Uterus (tissue), 4 donors: ENCODE measurements at places on chromosomes 13 and 19.

DNA sequence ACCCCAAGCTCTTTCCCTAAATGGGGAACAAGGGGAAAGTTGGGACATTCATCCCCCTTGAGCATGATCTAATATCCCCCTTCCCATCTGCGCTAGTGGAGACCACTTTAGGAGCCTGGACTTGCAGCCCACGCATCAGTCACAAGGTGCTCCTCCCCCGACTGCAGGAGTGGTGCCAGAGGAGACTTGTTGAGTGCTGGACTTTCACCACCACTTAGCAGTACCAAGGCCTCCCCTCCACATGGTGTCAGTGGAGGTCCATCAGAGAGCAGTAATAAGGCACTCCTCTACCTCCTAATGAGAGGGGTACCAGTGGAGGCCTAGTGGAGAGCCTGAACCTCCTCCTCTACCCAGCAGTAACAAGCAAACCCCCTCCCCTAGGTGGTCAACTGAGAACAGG lies 22.5 kb downstream of the CAB39L start:
- no peak for DNase-seq

- no peak for DNase-seq
Measured at GRCh38 chr13:61725806-61726205, 310.2 kb upstream of the PCDH20 start.

DNA sequence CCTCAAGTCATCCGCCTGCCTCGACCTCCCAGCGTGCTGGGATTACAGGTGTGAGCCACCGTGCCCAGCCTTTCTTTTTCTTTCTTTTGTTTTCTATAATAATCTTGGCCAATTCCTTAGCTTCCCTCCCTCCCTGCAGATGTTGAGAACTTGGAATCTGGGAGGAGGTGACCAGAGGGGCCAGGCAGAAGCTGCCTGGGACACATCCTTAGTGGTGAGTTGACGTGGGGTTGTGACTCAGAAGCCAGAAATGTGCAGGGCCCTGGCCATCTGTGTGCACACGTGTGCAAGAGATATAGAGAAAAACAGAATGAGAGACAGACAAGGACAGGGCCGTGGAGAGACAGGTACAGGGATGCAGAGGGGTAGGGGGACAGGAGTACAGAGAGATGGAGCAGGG lies 154.3 kb downstream of the SIPA1L3 start:
- no peak for DNase-seq

GRCh38 chr13:23902975-23903905 lies 5.9 kb upstream of the C1QTNF9B start:
- no peak for DNase-seq

- no peak for DNase-seq
Measured at GRCh38 chr13:27022571-27023311, 148.9 kb downstream of the USP12 start.

DNA sequence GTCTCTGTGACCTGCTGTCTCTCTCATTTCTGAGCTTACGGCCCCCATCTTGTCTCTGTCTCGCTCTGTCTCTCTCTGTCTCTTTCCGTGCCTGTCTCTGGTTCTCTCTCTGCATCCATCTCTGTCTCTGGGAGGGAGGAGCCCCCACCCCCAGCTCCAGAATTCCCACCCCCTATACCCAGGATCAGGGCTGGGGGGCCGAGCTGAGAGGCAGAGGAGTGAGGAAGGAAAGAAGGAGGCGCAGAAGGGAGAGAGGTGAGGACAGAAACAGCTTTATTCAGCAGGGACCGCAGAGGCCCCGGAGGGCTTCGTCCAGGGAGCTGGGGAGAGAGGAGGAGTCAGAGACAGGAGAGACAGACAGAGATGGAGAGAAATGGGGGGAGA lies 14.0 kb downstream of the JOSD2 start:
- peak; percentile 4 for DNase-seq

GRCh38 chr13:112750570-112750969 lies 60.7 kb downstream of the ATP11A start:
- DNase-seq: no peak

- no peak for DNase-seq
Measured at GRCh38 chr19:52398081-52398441, 412 bp downstream of the ZNF528 start.

DNA sequence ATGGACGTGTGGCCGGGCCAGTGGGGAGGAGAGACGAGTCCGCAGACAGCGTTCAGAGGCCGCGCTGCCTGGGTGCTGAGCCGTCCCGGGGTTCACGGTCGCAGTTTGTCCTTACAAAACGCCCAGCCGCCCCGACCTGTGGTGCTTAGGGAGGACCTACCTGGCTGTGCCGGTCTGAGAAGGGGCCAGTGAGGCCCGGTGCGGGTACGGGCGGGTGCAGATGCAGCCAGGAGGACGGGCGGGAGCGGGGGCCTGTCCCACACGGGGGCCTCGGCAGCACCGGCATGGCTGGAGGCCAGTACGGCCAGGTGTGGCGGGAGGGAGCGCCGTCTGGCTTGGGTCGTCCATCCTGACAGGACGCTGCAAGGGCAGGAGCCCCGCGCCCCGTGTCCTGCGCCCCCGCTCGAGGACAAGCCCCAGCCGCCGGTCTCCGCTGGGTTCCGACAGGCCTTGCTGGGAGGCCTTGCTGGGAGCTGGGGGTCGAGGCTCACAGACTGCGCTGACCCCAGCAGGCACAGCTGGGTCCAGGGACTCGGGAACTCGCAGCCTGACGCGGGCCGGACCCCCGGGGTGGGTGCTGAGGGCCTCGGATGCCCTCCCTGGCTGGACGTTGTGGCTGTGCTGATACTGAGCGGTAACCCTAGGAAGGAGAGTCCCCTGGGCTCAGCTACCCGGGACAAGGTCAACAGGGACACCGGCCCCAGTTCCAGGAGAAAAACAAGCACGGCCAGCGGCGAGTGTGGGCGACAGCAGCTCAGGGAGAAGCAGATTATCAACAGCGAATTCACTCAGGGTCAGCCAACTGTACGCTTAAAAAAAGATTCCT lies 5.3 kb upstream of the PROZ start:
- peak; percentile 57 for DNase-seq

GRCh38 chr19:4113398-4114088 lies 10.4 kb downstream of the MAP2K2 start:
- DNase-seq: no peak

- DNase-seq: no peak
Measured at GRCh38 chr13:95861296-95861695, 184.4 kb downstream of the DNAJC3 start.

DNA sequence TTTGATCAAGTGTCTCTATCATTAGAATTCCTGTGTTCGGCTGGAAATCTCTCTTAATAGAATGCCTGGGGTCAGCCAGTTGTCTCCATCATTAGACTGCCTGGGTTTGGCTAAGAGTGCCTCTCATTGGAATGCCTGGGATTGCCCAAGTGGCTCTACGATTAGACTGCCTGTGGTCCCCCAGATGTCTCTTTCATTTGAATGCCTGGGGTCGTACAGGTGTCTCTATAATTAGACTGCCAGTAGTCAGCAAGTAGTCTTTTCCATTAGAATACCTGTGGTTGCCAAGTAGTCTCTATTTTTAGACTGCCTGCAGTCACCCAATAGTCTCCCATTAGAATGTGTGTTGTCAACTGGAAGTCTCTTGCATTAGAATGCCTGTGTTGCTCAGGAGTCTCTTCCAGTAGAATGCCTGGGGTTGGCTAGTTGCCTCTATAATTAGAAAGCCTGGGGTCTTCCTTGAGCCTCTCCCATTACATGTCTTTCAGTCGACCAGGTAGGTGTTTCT lies 1523.2 kb downstream of the UQCRFS1 start:
- DNase-seq: no peak

- no peak for DNase-seq
Measured at GRCh38 chr13:34571716-34572115, 370.4 kb upstream of the NBEA start.

GRCh38 chr13:79681069-79681468 lies 200.1 kb downstream of the NDFIP2 start:
- DNase-seq: no peak

DNA sequence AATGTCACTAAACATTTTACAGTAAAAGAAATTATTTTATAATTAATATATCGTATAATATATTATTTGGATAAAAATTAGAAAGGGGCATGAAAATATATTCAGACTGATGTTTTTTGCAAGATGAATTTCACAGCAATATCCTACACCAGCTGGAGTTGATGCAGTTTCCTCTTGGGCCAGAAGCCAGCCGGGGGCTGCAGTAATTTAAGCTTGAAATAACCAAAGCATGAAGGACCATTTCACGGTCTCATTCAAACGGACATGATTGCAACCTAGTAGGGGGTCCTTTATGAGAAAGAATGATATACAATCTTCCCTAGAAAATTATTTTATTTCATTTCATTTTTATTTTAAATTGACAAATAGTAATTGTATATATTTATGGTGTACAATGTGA lies 797.2 kb upstream of the PCDH9 start:
- DNase-seq: no peak

DNA sequence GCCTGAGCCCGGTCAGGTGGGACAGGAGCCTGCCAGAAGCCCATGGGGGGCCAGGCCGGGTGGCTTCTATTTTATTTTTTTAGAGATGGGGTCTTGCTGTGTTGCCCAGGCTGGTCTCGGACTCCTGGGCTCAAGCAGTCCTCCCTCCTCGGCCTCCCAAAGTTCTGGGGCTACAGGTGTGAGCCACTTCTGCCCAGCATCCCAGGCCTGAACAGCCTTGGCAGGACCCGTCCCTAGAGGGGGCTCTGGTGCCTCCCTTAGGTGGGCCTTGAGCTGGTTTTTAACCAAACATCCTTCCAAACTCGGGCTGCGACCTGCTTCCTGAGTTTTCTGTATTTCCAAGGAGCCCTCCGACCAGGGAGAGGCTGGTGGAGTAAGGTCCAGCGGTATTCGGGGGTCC lies 10.5 kb downstream of the COMP start:
- DNase-seq: no peak

DNA sequence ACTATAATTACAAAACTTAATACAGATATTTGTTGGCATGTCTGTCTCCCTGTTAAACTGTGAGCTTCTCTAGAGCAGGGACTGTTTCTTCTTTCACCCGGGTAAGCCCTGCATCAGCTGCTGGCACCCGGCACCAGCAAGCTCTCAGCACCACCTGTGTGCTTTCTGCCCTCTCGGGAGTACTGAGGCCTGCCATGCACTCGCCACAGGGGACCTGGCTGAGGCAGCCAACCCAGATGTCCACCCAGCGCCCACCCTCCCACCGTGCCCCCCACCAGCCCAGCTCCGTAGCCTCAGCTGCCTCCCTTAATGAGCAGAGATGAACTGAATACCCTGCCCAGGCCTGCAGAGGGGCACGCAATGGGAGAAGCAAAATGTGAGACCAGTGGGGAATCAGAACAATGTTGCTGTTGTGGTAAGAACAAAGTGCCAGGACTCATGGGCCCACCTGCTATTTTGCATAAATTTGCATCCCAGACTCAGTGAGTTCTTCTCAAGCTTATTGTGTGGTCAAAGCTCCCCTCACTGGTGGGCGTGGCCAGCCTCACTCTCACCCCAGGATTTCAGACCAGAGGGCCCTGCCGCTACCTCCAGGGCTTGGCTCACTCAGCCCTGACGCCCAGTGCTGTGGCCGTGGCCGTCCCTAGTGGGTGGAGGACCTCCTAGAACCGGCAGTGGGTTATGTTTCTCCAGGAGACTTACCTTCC lies 14.6 kb upstream of the SERPINE3 start:
- DNase-seq: no peak

- no peak for DNase-seq
Measured at GRCh38 chr13:38384171-38384570, 34.5 kb downstream of the UFM1 start.

DNA sequence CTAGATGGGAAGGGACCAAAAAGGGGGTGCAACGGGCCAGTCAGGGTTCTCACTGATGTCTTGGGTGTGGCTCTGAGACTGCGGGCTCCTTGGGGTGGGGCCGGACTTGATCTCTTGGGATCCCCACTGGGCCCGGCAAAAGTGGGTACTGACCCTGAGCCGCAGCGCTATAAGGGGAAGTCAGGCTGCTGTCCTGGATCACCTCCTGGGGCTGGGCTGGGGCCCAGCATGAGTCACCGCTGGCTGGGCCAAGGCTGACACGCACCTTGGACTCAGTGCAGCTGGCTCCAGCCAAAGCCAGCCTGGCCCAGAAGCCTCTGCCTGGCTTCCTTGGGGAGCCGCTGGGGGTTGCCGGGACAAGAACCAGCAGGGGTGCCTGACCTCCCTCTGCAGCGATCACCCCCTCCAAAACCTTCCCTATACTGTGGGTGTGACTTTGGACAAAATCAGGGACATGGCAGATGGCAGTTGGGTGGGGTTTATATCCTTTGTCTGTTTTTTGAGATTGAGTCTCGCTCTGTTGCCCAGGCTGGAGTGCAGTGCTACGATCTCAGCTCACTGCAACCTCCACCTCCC lies 617 bp upstream of the IQCN start:
- peak; percentile 95 for DNase-seq

DNA sequence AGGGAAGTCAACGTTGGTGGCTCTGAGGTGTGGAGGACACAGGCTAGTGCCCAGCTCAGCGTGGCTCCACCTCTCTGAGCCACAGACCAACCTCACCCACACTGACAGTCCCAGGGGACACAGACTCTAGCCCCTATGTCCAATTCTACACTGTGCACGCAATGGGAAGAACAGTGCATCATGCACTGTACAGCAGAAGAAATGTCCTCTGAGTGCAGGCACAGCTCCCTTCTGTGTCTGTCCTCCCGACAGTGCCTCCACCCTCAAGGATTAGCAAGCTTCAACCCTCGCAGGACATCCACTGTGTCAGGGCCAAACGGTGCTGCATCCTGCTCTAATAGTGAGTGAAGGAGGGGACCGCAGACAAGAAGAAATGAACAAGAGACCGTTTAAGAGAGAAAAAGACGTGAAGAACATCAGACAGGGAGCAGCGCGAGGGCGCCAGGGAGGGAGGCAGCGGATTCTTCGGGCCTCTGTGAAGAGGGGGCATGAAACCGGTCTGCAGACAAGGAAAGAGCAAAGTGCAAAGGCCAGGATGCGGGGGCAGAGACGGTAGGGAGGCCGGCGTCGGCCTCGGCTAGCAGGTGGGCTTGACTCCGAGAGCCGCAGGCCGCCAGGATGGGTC lies 681 bp downstream of the ZNF837 start:
- DNase-seq: no peak

DNA sequence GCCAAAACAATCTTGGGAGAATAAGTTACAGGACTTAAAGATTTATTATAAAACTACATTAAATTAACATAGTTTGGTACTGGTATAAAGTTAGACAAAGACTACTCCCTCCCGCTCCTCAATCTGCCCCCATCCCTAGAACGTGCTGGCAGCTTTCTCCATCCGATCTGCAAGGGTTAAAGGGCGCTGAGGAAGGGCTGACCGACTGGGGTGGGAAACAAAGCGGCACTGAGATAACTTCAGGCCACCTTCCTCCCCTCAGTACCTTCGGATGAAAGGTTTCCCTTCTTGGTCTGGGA lies 790 bp upstream of the SUGT1 start:
- DNase-seq: no peak

DNA sequence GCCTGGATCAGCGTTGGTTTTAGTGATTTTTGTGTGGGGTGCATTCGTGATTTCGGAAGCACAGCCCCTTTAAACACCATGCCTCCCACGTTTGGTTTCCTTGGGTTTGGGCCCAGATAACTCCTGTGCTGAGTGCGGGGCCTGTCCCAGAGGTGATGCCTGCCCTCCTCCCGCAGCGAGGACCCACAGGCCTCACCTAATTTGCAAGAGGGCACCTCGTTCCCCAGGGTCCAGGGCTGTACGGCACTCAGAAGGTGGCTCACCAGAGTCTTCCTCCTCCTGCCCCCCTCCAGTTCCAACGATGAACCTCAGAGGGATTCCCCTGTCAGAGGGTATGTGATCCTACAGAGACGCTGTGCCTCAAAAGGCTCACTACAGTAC lies 54.3 kb upstream of the SOX1 start:
- DNase-seq: no peak
